ENCODE measurements at places on chromosomes 1 and 21.

DNA sequence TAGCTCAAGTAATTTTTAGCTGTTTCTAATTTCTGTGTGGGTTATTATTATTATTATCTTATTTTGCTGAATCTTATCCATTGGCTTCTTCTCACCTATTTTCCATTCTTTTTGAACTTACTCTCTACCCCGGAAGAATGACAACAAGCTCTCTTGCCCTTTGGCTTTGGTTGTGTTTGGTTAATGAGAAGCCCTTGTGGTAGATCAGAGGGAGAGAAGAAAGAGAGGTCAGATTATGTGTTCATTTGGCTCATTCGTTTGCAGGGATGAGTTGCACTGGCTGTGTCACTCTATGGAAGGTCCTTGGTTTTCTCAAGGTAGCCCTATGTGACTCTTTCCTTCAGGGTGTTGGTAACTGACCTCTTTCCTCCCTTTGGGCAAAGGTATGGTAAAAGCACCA lies 391.9 kb downstream of the LMO4 start:
- DNase-seq = no peak

- no peak for DNase-seq
Measured at GRCh38 chr1:236222632-236223031, 59.1 kb downstream of the ERO1B start.

DNA sequence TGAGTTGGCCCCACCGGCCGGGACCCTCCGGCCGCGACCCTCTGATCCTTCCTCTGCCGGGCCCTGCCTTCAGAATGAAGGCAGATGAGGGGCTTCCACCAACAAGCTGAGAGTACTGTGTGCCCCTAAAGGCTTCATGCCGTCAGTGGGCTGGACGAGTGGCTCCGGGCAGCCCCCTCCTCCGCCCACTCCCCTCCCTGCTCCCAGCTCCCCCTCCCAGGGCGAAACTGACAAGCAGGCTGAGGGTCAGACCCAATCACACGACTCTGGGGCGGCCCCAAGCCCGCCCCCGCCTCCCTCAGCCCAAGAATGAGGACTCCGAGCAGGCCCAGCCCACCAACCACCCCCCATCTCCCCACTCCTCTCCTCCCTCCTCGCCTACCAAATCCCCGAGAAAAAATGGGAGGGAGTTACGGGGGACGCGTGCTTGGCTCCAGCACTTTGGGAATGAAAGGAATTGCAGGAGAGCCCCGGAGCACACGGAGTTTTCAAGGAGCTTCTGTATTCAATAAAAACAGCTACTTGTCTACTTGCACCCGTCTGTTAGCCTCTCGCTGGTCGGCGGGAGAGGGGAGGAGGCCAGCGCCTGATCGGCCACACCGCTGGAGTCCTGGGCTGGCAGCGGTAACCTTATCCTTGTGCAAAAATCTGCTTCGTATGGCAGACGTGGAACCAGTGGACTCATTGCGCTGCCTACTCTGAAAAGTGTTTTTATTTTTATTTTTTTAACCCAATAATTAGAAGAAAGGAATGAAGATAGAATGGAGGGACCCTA lies at the start of gene COL11A1:
Gene COL11A1, minus strand, starts transcription at position 147 of the 775 bp plus-strand sequence. CDS start 344 bp downstream, outside the sequence.
- DNase-seq = no peak

DNA sequence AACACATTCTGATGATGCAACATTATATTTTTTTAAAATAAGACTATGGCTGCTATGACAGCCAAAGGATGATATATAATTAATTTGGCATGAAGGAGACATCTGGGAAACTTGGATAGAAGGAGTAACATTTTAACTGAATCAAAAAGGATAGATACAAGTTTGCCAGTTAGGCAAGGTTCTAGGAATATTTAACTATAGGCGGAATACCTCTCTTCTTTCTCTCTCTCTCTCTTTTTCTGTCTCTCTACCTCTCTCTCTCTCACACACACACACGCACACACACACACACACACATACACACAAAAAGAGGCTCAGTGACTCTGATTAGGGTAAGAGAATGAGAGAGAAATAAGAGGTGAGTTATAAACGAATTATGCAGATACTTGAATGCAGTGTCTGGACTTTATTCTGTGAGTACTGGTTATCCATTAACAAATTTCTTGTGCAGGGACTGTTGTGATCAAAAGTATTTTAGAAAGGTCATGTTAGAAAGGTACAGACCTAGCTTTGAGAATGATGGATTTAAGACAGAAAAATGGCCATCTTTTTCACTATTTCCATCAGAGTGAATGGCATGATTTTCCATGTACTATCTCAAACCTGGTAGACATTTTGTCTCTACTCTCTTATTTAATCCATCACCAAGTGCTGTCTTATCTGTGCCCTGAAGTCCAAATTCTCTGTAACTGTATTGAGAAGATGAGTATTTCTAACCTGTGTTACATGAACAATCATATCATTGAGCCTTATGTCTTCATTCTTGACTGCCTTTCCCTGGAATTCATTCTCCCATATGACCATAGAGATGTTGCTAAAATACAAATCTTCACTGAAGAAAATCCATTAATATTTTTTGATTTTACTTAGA lies 1106.9 kb upstream of the ADGRL4 start:
- no peak for DNase-seq

GRCh38 chr1:214857716-214858115 lies 224.8 kb upstream of the KCNK2 start:
- DNase-seq = no peak

- no peak for DNase-seq
Measured at GRCh38 chr1:59199147-59199546, 97.7 kb upstream of the FGGY start.

GRCh38 chr1:112849425-112850033 lies 106.5 kb downstream of the SLC16A1 start:
- DNase-seq = no peak

DNA sequence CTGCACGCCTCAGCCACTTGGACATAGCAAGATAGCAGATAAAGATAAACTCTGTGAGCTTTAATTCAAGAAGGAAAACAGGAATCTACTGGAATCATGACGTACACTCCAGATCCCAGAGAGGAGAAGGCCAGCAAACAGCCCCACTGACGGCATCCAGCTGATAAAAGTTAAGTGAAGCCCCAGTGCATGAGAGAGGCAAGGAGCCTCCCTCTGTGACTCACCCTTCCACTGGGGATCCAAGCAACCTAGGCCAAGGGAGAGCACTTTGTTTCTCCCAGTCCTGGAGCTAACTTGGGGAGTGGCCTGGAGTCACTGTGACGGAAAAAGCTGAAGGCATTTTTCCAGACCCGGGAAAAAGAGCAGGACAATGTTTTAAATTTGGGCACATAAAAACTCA lies 270.0 kb downstream of the AKT3 start:
- no peak for DNase-seq

GRCh38 chr1:242086706-242087105 lies 87.8 kb upstream of the MAP1LC3C start:
- no peak for DNase-seq

DNA sequence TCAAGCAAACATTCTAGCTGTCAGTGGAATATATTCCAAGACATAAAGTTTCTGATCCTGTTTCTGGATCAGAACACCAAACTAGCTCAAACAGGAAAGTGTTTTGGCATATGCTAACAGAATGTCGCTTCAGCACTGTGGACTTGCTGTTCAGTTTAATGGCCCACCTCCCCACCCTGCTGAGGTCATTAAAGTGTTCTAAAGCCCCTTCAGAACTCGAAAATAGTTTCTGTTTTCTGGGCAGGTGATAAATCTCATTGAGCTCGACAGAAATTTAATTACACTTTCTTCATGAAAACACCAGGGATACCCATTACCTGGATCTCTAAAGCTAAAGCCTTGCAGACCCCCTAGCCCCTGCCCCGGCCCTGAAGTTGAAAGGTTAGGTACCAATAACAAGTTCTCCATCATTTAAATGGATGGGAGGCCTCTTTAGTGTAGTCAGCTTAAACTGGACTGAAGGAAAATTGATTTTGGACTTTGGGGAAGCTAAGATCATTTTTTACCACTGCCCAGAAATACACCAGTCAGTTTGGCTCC lies 3.9 kb upstream of the C1orf105 start:
- DNase-seq = no peak
